ENCODE measurements at places on chromosomes 12 and 14.
A peak's percentile ranks its signal among the peaks of the same experiment; 100 is the strongest.

GRCh38 chr14:64187331-64187730, 106.8 kb downstream of the ESR2 start:
- no peak for DNase-seq

GRCh38 chr12:92439420-92439805, 263.4 kb upstream of the PLEKHG7 start:
- peak; percentile 77 for DNase-seq

GRCh38 chr12:100401660-100402059, 44.8 kb downstream of the SLC17A8 start:
- DNase-seq: no peak

DNA sequence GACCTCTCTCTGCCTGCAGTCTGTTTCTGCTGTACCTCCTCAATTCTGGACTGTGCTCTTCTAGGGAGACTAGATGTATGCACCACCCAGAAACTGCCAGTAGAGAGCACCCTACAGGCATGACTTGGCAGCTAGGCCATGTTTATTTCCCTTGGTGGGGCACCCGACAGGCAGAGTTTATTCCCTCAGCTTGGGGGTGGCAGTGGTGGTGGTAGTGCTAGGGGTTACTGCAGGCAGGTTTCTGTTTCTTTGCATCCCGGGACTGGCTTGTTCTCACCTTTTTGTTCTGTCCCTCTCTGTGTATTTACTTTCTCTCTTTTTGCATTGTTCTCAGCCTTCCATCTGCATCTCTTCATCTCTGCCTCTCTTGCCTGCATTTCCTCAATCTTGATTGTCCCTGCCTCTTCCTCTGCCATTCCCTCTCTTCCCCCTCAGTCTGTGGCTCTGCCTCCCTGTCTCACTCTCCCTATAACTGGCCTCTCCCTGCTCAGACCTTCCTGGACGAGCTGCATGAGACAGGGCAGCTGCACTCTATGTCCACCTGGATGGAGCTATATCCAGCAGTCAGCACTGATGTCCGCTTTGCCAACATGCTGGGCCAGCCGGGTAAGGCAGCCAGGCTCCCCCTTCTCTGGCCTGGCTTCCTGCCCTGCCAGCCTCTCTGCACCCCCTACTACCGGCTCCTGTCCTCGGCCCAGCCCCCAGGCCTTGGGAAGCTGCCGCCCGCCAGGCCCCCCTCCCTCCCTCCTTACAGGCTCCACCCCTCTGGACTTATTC, 13.8 kb downstream of the PRPF40B start:
- peak; percentile 69 for DNase-seq

DNA sequence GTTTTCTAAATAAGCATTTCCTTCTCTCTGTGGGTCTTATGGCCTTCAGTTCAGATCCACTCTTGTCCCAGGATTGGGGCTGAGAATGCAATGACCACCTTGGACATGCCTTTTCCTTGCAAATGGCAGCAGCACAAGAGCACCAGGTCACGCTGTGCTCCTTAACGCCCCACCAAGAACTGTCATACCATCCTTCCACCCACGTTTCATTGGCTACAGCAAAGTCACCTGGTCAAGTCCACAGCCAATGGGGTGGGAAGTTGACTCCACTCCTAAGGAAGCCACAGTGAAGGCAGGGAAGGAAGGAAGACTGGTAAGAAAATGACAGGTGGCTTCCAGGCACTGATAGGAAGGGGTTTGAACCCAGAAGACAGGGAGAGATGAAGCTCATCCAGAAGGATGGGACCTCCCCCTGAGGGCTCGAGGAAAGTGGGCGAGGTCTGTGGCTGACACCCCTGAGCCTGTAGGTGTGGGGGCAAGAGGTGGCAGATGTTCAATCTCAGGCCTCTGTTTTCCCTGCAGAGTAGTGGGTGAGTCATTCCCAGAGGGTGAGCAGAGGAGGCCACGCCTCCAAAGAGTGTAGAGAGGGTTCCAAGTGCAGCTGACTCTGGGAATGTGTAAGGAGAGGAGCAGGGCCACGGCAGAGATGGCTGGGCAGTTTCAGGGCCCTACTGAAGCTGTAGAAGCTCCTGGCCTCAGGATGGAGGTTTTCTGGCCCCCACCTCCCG, 113.5 kb upstream of the VRK1 start:
- DNase-seq: no peak

GRCh38 chr12:79886917-79887519, 47.9 kb downstream of the PPP1R12A start:
- DNase-seq: peak; percentile 54

- no peak for DNase-seq
Observed at GRCh38 chr12:42716491-42716891, 126.9 kb upstream of the PRICKLE1 start.

DNA sequence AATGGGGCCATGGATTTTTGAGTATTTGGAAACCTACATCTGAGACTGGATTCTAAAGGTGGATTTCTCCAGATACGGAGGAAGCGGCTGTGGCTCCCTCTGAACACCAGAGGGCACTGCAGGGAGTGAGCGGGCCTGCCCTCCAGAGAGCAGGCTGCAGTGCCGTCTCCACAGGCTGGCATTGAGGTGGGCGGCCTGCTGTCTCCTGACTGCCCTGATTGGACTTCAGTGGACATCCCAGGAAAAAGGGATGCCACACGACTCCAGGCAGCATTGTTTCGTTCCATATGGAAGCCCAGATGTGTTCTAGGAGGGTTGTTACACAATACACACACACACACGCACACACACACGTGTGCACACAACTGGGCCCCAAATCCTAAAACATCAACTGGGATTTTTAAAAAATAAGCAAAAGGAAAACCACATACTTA, 20.9 kb upstream of the ANO2 start:
- DNase-seq: peak; percentile 64

GRCh38 chr12:109872-110271, 43.3 kb downstream of the IQSEC3 start:
- no peak for DNase-seq

GRCh38 chr14:89270439-89271227, 146.4 kb downstream of the FOXN3 start:
- no peak for DNase-seq

DNA sequence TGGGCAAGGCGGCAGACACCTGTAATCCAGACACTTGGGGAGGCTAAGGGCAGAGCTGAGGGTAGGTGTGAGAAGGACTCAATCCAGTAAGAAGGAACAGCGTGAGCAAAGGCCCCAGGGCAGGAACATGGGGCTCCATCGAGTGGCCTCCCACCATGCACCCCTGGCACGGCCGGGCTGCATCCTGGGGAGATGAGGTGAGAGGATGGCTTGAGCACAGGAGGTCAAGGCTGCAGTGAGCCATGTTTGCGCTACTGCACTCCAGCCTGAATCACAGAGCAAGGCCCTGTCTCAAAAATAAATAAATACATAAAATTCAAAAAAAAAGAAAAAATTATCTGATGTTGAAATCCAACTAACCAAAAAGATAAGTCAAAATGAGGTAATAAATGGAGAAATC, 58.5 kb downstream of the ARL6IP4 start:
- DNase-seq: no peak

DNA sequence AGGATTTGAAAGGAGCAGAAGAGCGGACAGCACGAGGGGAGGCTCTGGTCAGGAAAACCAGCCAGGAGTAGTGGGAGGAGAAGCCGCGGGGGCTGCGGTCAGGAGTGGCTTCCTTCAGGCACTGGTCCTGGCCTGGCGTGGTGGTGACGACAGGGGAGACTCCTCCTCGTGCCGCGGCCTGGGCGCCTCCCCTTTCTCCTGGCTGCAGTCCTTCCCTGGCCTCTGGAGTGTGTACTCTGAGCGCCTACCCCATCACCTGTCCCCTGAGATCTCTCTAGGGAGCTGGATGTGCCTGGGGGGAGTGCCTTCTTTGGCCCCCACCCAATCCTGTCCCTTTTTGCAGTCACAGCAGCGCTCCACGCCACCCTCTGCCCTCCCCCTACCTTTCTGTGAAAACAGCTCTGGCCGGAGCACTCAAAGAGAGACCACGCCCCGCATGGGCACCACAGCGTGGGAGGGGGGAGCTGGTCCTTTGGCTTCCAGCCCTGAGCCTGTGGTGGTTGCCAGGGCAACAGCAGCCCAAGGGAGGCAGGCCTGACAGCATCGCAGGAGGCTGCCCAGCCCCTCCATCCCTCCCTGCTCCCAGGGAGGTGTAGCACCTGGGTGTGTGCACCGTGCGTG, 125.9 kb downstream of the CALM1 start:
- DNase-seq: no peak

DNA sequence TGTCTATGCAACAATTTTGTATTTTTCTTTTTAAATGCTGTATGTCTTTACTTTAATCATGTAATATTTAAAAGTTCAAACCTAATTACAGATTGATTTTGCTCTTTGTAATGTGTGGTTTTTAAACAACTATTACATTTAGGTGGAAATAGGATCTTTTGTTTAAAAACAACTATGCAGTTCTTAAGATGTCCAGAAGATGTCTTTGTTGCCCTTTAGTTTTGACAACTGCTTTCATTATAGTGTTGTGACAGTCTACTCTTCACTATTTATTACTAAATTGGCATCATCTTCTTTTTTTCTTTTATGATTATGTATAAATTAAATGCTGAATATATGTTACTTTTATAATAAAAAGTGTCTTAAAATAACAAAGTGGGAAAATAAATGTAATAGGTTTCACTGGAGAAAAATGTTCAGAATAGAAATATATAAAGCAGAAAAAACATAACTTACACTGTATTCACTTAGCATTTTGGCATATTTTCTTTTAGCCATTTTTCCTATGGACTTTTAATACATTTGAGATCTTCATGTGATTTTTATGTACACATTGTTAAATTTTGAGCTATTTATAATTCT, 27.1 kb upstream of the PCNX4 start:
- peak; percentile 2 for DNase-seq

GRCh38 chr12:14961466-14962152, at the start of gene ARHGDIB:
Gene ARHGDIB, minus strand, starts transcription at chr12:14961601. Its CDS starts 10,889 bp downstream, at chr12:14950712.
- peak; percentile 86 for DNase-seq

DNA sequence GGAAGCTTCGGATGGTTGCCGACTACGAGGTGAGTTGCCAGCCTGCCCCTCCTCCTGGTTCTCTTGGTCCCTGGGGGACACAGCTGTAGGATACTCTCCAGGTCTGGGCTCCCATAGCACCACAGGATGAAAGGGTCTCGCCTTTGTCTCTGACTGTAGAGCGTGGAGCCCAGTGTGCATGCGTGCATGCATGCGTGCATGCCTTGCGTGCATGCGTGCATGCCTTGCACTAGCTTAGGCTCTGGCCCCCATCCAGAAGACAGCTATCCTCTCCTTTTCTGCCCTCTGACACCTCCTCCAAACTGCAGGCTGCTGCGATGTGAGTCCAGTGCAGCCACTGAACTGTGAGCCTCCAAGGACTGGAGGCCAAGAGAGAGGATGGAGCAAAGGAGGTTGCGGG, 19.1 kb downstream of the NGB start:
- DNase-seq: no peak

GRCh38 chr12:3662521-3662921, 90.4 kb downstream of the CRACR2A start:
- no peak for DNase-seq

DNA sequence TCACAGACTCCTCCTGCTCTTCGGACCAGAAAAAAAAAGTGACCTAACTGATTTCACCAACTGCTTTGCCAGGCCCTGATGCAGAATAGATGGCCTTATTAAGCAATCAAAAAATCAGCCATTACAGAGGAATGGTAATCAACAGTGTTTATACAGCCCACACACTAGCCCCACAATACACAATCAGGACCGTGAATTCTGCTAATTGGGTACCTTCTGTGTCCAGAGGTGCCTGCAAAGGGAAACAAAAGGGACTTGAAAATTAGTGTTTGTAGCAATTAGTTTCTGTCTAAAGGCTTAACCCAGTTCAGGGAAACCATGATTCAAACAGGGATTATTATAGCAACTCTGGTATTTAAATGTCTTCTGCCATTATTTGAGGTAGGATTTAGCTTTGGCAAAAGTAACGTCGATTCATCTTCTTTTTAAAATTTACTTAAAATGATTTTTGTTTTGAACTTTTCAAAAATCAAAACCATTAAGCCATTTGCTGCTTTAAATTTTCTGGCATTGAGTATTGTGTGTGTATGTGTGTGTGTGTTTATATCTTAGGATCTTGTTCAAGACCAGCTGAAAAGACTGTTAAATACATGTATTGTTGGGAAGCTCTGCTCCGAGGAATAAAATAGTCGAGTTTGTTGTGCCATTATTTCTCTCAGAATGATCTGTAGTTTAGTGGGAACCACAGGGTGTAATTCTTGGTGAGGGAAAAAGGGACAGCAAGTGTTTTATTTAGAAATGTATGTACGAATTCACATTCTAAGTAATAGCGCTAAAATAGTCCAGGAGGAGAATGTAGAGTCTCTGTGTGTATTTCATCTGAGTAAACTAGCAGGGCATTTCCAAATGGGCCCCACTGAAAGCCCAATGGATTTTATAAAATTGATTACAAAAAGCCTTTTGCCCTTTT, 156.1 kb downstream of the PTCSC3 start:
- DNase-seq: no peak

DNA sequence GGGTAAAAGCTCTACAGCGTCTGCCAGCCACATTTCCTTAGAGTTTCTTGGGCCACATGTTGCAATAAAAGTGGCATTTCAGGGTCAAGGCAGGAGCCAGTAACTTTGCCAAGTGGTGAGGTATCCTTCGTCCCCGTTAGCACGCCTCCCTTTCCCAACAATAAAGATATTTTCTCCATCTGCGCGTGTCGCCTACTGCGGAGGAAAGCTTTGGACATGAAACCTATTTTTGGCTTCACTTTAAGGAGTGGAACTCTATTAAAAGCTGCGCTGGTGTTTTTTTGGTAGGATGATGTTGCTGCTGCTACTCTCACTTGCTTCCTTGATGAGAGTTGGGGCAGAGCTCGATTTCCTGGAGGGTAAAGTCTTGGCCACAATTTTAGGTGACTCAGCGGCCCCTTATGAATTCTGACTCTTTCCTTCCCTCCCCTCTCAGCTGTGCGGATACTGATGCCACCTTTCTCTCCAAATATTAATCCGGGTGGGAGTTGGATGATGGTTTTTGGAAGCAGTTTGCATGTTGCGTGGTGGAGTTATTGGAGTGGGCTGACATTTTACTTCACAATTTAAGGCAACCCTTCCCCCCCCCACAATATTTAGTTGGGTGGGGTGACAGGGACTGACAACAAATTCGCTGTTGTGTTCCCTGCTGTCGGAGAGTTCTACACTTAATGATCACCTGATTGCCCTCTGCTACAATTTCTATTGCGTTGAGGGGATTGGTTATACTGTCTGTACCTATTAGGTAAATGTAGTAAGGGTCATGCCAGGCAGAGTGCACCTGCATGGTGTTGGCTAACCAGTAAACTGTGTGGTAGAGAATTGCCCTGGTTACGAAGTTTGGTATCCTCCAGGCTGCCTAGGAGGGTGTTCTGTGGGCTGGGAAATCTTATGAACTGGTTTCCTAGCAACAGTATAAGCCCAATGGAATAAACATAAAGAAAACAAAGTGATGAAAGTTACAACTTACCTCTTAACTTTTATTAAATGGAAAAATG, 1.1 kb downstream of the CCDC91 start:
- DNase-seq: no peak

Data from suppressor macrophage (primary cell).